ENCODE measurements at places on chromosomes 3 and 15. TPM values are rescaled to one million over a fixed set of nuclear protein-coding genes. Genes with fewer than 3 reads are reported as not detected.

Gene ASB14
- total RNA-seq: not detected

DNA sequence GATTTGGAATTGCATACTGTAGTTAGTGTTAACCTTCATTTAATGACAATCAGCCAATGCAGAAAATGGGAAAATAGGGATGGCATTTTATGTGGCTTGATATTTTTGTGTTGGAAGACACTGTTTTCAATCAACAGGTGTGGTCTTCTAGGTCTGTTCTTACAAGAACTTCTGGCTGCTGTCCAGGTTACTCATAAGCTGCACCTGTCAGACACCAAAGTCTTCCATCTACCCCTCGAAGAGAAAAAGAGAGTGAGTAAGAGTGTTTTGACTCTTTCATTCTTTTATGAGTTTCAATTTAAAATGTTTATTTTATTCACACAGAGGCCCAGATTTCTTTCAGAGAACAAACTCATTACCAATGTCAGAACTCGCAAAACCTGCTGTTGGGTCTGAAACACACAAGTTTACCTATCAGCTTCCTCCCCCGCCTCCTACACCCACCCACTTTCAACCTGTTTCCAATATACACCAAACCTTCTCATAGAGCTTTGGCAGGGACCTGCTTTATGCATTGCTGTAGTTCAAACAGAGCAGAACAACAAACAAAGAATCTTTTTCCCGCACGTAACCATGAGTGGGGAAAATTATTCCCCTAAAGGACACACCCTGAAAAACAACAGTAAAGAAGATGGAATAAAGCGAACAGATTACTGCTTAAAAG is 767.7 kb upstream of the ALCAM start:
- H3K27ac ChIP-seq: no peak overlapping the region
- DNase-seq: no peak
- peaks cover 2% of the 10 kb centered on the region for H3K27me3 ChIP-seq
- no peaks in the 10 kb centered on the region for H3K4me1 ChIP-seq
- no peak overlapping the region for H3K4me3 ChIP-seq

DNA sequence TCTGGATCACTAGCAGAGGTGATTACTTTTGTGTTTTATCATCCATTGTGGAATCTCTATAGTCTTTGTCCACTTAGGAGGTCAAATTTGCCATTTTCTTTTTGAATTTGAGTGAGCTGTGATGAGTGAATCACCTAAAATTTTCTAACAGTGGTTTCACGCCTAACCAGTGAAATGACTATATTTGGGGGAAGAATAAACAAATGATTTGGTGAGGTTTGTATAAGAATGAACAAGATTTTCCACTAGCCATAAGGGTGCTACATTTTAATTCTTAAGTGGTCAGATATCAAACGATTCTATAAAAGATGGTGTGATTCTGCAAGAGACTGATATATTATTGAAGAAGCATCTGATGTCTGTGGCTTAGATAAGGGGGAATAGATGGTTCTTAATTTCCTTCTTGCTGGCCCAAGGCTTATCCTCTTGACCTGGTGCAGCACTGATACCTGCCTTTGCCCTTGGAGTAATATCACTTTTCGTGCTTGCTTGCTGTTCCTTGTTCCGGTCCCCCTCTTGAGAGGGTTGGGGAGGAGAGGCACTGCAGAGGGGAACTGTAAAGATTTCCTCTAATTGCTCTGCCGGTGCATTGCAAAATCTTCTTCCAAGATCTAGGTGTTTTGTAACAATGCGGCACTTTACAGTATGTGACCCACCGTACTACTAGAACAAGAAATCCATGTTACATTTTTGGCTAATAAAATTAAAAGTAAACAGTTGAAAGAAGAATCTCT is 14.5 kb downstream of the C3orf20 start:
- no peak for DNase-seq
- H3K36me3 ChIP-seq: no peaks in the 10 kb centered on the region
- no peak overlapping the region for H3K4me3 ChIP-seq

Gene AADAC
- total RNA-seq: not detected

Gene PGBD4
- 3.4 TPM for total RNA-seq

GRCh38 chr15:36414670-36415069 is 164.8 kb upstream of the CDIN1 start:
- H3K36me3 ChIP-seq: no peaks in the 10 kb centered on the region
- no peaks in the 10 kb centered on the region for H3K27me3 ChIP-seq
- no peak for DNase-seq
- no peak overlapping the region for H3K4me3 ChIP-seq
- no peaks in the 10 kb centered on the region for H3K4me1 ChIP-seq

DNA sequence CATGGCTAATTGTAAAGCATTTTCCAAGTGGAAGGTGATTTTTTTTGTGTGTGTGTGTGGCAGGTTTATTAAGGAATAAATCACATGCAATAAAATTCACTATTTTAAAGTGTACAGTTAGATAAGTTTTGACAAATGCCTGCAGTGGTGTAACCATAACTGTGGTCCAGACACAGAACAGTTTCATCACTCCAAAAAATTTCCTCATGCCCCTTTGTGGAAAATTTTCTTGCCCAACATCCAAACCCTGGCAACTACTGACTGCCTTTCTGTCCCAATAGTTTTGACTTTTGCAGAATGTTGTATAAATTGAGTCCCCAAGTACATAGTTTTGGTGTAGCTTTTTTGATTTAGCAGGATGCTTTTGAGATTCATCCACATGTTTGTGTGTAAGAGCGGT is 135.1 kb upstream of the KLHL25 start:
- H3K4me1 ChIP-seq: no peaks in the 10 kb centered on the region
- H3K36me3 ChIP-seq: no peaks in the 10 kb centered on the region
- H3K27ac ChIP-seq: no peak overlapping the region
- no peak for DNase-seq
- no peaks in the 10 kb centered on the region for H3K27me3 ChIP-seq

GRCh38 chr15:31481142-31481541 is 154.5 kb downstream of the KLF13 start:
- no peak overlapping the region for H3K27ac ChIP-seq
- H3K4me1 ChIP-seq: peaks cover 39% of the 10 kb centered on the region
- no peaks in the 10 kb centered on the region for H3K27me3 ChIP-seq
- no peak for DNase-seq
- peaks cover 70% of the 10 kb centered on the region for H3K36me3 ChIP-seq

GRCh38 chr3:111763968-111764367 is 95.1 kb upstream of the PHLDB2 start:
- H3K4me1 ChIP-seq: peaks cover 10% of the 10 kb centered on the region
- no peak overlapping the region for H3K4me3 ChIP-seq
- no peak for DNase-seq

DNA sequence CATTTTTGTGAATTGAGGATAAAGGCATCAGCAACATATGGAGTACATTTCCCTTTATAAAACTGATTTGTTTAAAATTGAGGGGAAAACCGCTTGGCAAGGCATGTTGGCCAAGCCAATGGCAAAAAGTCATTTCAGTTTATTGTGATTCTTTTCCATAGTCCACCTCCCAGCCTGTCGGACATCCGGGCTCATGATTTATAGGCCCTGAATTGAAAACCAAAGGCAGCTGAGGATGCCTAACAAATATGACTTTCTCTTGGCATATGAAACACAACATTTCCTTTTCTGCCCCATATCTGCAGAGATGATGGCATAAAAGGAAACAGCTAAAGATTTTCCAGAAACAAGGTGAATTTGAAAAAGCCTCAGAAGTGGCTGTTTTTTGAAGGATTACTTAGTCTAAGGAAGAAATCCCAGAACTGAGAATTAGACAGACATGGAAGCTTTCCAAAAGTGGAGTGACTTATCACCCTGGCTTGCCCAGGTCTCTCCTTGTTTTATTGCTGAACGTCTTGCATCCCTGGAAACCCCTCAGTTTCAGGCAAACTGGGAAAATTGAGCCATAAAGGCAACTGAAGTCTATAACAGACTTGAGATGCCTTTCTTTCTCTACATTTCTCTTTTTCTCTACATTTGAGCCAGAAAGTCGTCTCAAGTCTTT is 74.0 kb downstream of the COL8A1 start:
- no peak overlapping the region for H3K4me3 ChIP-seq
- H3K4me1 ChIP-seq: no peaks in the 10 kb centered on the region
- DNase-seq: no peak
- H3K27ac ChIP-seq: no peak overlapping the region
- H3K27me3 ChIP-seq: peaks cover 3% of the 10 kb centered on the region
- H3K36me3 ChIP-seq: no peaks in the 10 kb centered on the region

DNA sequence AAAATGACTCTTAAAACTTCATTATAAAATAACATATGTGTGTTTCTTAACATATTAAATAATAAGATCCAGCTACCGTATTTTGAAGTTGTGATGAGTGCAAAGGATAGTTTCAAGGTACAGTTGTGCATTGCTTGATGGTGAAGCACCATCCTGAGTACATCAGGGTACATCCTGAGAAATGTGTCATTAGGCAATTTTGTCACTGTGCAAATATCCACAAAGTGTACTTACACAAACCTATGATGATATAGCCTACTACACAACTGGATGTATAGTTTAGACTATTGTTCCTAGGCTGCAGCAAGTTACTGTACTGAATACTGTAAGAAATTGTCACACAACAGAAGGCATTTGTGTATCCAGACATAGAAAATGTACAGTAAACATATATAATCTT is 20.8 kb upstream of the TM4SF1 start:
- H3K4me1 ChIP-seq: no peaks in the 10 kb centered on the region
- H3K27me3 ChIP-seq: peaks cover 2% of the 10 kb centered on the region
- DNase-seq: no peak
- no peaks in the 10 kb centered on the region for H3K36me3 ChIP-seq
- no peak overlapping the region for H3K4me3 ChIP-seq

DNA sequence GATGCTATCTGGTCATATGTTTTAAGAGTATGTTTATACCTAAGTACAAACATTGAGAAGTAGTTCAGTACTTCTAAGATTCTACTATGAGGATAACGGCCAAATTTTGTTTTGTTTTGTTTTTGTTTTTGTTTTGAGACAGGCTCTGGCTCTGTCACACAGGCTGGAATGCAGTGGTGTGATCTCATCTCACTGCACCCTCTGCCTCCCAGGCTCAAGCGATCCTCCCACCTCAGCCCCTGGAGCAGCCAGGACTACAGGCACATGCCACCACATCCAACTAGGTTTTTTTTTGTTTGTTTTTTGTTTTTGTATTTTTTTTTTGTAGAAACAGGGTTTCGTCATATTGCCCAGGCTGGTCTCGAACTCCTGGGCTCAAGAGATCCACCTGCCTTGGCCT is 47.5 kb upstream of the RPS17 start:
- H3K36me3 ChIP-seq: no peaks in the 10 kb centered on the region
- no peak for DNase-seq
- H3K27ac ChIP-seq: no peak overlapping the region
- peaks cover 44% of the 10 kb centered on the region for H3K27me3 ChIP-seq
- H3K4me3 ChIP-seq: no peak overlapping the region
- no peaks in the 10 kb centered on the region for H3K4me1 ChIP-seq

Measured in activated T-helper 2 cell treated with anti-CD3 and anti-CD28 coated beads, Interferon-gamma antibody, Interleukin-2, Interleukin-4, amounts not matched to agents 10 μg/mL and 5 μg/mL and 100 μg/mL, durations not matched to agents 14 hours and 24 hours and 36 hours (primary cell).